ENCODE measurements at places on chromosomes 4 and X. TPM values are rescaled to one million over a fixed set of nuclear protein-coding genes. Genes with fewer than 3 reads are reported as not detected.

Gene PLAC8
- total RNA-seq: not detected

Gene TMEM31
- total RNA-seq: not detected

Gene NLGN3
- total RNA-seq: 0.33 TPM

Gene UGT2B7
- total RNA-seq: 2.4 TPM

Gene NAA11
- total RNA-seq: not detected

Data from melanocyte of skin (primary cell).